ENCODE measurements at places on chromosomes 1 and 21.

GRCh38 chr21:17438635-17439034 is 74.2 kb upstream of the CXADR start:
- DNase-seq: no peak

GRCh38 chr21:29256126-29256910 is 42.4 kb upstream of the BACH1 start:
- no peak for DNase-seq

- no peak for DNase-seq
These were observed 10.3 kb downstream of the AGO1 start for GRCh38 chr1:35893051-35893879.

- no peak for DNase-seq
These were observed 46.4 kb downstream of the TTC39A start for GRCh38 chr1:51283979-51284378.

GRCh38 chr21:18715606-18716005 is 312.0 kb upstream of the TMPRSS15 start:
- no peak for DNase-seq

- peak; percentile 97 for DNase-seq
These were observed 15.6 kb downstream of the UTP11 start for GRCh38 chr1:38028105-38028591.

DNA sequence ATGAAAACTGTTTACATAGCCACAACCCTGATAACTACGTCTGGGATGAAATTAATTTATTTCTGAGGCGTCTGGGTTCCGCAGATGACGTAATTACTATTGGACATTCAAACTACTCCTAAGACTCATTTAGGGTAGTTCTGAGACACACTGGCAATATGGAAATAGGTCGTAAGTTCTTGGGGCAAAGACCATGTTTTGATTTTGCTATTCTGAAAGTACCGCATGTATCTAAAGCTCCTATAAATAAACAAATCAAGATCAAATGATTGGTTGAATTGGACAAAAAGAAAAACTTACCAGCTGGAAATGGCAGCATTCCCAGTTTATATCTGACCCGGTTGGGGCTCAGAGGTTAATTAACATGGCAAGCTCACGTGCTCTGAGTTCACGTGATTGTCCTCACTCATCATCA is 74.3 kb downstream of the DHRS3 start:
- DNase-seq: no peak

GRCh38 chr1:109718495-109718894 is 6.4 kb downstream of the GSTM5 start:
- no peak for DNase-seq

GRCh38 chr1:94883691-94884090 is 43.2 kb downstream of the CNN3 start:
- no peak for DNase-seq

DNA sequence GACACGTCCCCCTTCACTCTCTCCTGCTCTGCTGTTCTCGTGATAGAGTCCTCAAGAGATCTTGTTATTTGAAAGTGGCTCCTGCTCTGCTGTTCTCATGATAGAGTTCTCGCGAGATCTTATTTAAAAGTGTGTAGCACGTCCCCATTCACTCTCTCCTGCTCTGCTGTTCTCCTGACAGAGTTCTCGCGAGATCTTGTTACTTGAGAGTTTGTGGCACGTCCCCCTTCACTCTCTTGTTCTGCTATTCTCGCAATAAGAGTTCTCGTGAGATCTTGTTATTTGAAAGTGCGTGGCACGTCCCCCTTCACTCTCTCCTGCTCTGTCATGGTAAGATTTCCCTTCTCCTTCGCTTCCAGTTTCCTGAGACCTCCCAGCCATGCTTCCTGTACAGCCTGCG is 47.9 kb downstream of the SMYD3 start:
- no peak for DNase-seq

DNA sequence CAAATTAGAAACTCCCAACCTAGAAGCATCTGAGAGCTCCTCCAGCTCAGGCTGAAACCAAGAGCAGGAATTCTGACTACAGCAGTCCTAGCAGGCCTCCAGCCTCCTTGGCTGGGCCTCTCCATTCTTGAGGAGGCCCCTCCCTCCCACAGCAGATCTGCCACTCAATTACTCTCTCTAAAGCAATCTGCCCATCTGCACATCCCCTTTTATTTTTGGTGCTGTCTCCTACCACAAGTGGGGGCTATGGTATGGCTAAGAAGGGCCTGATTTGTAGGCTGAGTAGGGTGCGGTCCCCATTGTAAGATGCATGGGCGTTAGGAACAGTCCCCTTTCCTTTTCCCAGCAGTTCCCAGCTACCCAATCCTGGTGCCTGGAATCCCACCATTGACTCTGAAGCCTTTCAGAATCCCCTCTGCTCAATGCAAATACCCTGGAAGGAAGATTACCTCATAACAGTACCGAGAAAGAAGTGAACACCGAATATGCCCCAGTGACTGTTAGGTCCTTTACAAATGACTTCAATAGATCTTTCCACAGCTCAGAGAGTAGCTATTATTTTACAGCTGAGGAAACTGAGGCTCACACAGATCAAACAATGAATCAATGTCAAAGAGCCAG is 11.6 kb upstream of the TTC39A start:
- DNase-seq: no peak

DNA sequence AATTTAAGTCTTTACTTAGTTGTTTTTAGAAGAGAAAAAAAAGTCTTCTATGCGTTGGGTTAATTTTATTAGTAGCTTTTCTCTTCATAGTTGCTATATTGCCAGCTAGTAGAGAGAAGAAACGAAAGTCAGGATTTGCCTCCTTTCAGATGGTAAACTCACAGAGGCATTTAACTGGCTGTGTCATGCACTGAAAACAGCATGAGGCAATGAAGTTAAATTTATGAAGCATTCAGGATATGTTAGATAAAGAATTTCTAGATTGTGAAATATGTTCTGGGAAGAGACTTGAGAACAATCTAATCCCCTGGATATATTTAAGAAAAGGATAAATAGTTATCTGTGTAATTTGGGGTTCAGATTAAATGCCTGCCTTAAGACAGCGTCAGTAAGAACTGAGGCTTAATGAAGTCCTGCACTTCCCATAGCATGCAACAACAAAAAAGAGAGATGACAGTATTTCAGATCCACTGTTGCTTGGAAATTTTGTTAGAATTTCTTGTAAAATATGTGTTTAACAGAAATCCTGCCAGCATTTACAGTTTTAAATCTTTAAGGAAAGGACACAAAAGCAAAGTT is 1.7 kb downstream of the ANGPTL1 start:
- DNase-seq: no peak

DNA sequence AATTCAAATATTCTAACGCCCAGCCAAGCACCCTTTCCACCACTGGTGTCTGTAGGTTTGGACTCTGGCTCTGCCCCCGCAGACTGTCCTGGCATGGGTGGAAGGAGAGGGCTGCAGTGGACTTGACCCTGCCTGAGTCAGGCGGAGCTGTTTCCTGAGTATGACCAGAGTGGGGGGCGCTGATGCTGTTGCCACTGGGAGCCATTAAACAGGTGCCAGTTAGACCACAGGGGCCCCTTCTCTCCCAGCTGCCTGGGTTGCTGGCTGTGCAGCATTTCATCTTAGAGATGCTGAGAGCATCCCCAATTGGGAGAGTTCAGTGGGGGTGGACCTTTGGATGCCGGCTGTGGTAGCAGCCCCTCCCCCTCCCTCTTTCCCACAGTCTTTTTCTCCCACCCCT is 539.5 kb downstream of the MATN1 start:
- no peak for DNase-seq

DNA sequence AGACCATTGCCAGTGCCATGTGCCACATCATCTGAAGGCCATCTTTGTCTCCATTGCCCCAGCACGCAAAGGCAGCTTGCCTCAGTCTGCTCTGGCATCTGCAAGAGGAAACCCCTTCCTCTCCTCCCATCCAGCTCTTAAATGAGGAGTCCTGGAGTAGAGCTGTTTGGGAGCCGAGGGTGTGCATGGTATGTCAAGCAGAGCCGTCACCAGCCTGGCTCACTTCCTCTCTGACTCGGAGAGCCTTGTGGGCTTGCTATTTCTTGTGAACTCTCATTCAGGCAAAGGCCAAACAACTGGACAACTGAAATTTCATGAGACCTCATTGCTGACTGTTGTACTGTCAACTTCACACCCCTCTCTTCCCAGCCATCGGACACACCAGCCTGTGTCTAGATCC is 143.9 kb downstream of the SIPA1L2 start:
- no peak for DNase-seq

DNA sequence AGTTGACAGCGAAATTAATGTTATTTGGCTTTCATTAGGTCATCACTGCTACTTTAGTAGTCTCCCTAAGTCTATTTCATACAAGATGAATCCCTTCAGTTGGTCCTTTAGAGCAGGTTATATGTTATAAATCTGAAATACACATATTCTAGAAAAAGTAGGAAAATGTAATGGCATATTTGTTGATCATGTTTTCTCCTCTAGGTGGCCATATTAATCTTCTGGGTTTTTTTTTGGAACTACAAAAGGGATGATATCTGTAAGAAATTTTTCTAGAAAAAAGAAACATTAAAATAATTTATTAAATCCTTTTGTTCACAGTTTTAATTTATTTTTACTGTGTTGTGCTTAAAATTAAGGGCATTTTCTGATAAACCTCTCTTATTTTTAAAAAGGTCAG is 87.9 kb downstream of the SYT14 start:
- DNase-seq: no peak

DNA sequence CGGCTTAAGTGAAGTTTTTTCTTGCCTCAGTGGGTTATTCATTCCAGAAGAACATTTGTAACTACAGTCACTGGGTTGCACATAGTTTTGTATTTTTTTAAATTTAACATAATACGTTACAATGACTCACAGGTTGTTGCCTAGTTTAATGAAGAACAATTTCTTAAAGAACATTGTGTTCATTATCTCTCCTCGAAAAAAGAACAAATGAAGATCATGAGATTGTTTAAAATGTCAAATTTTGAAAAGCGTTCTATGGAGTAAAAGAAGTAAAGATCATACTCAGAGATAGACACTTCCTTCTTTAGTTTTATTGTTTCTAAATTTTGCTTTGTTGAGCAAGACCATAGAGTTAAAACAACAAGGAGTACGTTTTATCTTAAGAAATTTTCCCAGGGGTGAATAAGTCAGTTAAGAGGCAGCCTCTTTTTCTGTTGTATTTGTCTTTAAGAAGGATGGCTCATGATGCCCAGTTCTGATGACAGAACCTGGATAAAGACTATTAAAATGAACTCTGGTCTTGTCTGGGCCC is 10.5 kb upstream of the SLAMF1 start:
- no peak for DNase-seq

DNA sequence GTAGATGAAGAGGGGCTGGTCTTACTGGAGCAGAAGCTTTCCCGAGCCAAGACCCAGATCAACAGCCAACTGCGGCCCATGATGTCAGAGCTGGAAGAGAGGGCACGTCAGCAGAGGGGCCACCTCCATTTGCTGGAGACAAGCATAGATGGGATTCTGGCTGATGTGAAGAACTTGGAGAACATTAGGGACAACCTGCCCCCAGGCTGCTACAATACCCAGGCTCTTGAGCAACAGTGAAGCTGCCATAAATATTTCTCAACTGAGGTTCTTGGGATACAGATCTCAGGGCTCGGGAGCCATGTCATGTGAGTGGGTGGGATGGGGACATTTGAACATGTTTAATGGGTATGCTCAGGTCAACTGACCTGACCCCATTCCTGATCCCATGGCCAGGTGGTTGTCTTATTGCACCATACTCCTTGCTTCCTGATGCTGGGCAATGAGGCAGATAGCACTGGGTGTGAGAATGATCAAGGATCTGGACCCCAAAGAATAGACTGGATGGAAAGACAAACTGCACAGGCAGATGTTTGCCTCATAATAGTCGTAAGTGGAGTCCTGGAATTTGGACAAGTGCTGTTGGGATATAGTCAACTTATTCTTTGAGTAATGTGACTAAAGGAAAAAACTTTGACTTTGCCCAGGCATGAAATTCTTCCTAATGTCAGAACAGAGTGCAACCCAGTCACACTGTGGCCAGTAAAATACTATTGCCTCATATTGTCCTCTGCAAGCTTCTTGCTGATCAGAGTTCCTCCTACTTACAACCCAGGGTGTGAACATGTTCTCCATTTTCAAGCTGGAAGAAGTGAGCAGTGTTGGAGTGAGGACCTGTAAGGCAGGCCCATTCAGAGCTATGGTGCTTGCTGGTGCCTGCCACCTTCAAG is 57.3 kb downstream of the LAMC2 start:
- DNase-seq: no peak

GRCh38 chr1:51329443-51330325 is 678 bp downstream of the TTC39A start:
- DNase-seq: peak; percentile 82

DNA sequence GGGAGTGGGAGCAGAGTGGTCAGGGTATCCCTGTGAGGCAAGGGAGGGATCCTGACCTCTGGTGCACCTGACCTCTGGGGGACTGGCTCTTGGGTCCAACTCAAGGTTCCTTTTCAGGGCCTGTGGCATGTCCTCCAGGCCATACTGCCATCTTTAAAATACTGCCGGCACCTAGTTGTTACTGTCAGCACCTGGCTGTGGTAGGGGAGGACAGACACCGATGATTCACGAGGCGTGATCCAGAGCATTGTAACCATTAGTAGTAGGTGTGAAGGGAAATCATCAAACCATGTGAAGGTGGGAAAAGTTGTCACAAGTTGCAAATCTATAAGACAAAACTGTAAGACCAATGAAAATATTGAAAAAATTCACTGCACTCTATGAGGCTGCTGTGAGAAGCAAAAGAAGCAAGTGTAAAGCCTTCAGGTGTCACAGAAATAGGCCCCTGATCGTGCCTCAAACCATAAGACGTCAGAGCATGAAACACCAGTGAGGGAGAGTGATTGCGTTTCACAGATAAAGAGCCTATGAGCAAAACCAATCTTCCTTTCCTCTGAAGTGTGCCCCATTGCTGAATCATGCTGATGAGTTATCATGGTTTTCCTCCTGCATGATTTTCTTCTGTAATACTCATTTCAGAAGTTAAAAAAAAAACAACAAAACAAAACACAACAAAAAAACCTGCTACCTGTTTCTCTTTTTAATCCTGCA is 55.3 kb downstream of the CDC7 start:
- DNase-seq: no peak

DNA sequence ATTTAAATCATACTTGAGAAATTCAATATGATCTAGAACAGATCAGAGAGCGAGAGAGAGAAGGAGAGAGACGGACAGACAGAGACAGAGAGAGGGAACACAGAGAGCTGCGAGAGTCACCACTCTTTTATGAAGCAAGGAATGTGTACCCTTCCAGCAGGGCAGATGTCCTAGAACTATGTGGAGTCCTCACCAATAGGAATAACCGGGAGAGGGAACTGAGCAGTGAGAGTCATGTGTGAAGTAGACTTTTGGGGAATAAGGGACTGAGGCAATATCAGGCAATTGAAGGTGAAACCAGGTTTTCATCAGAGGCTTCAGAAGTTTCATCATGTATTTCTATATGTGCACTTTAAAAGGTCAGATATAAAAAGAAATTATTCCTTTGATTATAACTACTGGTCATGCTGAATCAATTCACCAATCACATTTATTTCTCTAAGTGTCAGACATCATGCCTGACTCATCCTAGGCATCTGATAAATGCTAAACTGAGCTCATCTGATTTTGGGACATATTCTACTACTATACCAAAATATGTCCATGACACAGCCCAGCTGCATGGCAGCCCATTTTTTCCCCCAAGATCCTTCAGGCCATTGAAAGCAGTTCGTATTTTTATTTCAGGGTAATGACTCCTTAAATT is 22.4 kb downstream of the VTCN1 start:
- DNase-seq: no peak
